ENCODE measurements at places on chromosomes 1 and 21.

- DNase-seq = no peak
These were observed 32.0 kb downstream of the PLXNA2 start for GRCh38 chr1:208211921-208212843.

GRCh38 chr1:21804536-21804935, 7.5 kb upstream of the LDLRAD2 start:
- DNase-seq = no peak

DNA sequence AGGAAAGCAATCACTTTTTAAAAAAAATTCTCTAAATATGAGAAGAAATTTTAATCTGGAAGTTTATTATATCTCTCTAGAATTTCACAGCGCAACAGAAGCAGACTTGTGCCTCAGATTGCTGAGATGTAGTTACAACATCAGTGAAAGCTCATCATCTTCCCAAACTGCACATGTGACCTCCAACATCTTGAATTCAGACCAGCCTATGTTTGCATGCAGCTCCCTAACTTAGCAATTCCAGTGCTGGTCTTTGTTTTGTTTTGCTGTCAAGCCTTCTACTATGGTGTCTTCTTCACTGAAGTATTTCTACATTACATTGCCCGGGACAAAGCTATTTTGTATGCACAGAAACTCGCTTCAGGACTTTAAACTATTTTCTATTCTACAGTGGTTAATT, 684.8 kb upstream of the PTBP2 start:
- no peak for DNase-seq

GRCh38 chr1:12769976-12770505, 3.5 kb upstream of the PRAMEF12 start:
- no peak for DNase-seq

- no peak for DNase-seq
These were observed 15.4 kb downstream of the KIF17 start for GRCh38 chr1:20702416-20702815.

DNA sequence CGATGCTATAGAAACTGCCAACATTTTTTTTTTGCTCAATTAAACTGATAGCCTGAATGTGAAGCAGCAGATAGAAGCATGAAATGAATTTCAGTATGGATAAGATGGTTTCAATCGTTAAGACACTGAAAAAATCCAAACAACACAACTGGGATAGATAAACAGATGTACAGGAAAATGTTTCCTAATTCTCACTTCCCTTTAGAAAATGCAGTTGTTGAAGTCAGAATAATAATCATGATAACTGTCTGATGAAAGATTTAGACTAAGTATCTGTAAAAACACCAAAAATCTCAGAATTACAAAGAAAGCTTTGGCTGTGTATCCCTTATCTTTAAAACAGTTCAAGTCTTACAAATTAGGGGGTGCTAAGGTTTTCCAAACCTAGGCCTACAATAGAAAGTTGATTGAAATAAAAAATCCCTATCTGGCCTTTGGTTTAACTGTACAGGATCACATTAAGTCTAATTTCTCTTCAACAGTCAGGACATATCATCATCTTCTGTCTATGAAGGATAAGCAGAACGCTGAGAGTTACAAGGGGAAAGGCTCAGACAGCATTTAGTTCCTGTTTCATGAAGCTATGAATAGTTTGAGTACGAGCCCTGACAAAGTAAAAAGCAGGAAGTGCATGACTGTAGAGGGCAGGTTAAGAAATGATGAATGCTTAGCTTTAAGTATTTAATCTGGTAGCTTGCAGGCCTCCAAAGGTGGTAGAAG, 203.2 kb downstream of the APP start:
- DNase-seq = no peak

DNA sequence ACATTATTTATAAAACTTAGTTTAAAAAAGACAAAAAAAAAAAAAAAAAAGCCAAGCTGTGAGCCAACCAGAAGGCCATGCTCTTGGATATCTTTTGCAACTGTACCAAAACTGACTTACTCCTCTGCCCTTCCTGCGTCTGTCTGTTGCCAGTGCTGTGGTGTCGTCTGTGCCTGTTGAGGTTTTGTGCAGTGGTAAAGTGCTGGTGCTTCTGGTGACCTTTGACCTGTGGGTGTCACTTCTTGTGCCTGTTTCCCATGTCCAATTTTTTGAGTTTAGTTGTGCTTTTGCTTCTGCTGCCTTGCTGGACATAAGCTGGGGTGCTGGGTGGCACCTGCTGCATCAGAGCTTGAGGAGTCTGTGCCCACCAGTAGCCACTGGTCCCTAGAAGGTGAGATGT, 41.4 kb downstream of the RNF187 start:
- DNase-seq = no peak

- DNase-seq = peak; percentile 28
These were observed 28.6 kb downstream of the LGR6 start for GRCh38 chr1:202221911-202222909.

DNA sequence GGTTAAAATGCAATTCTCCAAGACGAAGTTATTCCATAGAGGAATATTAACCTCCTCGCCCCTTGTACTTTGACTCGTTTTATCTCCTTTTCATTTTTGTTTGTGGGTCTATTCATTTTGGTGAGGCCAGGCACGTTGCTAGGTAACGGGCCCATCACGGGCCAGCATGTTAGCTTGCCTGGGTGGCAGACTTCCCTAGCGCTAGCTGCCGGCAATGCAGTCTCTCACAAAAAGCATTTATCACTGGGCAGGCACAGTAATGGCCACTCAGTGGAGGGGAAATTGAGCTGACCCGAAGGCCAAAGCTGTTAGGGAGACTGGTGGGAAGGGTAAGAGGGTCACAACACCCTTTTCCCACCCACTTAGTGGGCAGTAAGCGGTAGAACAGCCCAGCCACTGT, 234.4 kb upstream of the FOXD3 start:
- DNase-seq = peak; percentile 18

DNA sequence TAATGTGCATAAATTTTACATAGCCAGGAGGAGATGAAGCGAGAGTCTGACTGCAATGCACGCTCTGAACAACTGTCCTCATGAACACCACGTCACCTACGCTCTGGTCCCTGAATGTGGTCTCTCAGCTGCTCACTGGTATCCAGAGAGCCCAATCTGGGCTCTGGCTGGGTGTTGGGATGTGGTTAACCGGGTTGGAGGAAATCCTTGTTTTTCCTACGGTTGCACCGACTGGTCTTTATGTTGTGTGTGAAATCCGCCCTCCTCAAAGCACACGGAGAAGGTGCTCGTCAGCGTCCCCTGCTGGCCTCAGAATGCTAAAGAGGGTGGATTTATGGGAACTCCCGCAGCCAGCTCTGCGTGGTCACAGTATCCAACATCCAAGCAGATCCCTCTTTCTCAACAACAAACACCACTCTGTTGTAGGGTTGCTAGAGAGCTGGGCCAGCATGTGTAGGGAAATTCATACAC, 51.8 kb upstream of the FAM89A start:
- peak; percentile 40 for DNase-seq

GRCh38 chr1:26155370-26156284, 3.3 kb upstream of the FAM110D start:
- DNase-seq = no peak

DNA sequence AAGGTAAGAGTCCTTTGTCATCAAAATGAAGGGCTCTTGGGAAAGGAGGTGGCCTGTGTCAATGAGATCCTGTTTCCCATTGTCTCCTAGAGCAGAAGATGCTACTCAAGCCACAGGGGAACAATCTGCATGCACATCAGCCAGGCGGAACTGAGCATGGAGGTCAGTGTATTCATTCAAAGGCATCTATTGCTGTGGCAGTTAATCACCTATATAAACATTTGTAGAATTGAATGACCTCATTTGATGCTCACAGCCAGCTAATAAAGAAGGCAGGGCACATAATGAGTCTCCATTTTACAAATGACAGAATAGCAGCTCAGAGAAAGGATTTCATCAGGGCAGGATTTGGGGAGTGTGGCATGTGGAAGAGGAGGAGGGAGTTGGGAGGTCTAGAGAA, 5.7 kb upstream of the FYB2 start:
- no peak for DNase-seq

- DNase-seq = no peak
These were observed 8.2 kb upstream of the PLEKHA6 start for GRCh38 chr1:204367956-204368355.

DNA sequence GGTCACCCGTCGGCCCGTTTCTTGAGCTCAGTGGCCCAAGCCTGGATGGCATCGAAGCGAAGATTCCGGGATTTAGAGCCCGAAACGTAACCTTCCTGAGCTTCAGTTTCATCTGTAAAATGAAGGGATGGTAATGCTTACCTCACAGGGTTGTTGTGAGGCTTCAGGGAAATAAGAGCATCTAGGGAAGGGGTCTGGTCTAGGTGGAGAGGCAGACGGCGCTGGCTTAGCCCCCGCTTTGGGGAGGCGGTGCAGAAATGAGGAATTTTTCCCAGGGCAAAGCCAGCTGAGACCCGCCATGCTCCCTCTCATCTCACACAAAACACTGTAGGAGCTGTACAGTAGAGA, 717 bp upstream of the MYCL start:
- no peak for DNase-seq

- peak; percentile 28 for DNase-seq
These were observed 70.2 kb downstream of the FOXD2 start for GRCh38 chr1:47507881-47508701.

- no peak for DNase-seq
These were observed 3.4 kb upstream of the CHI3L1 start for GRCh38 chr1:203189951-203190352.

GRCh38 chr1:110682898-110683297, 8.2 kb upstream of the KCNA3 start:
- no peak for DNase-seq

- no peak for DNase-seq
These were observed 670 bp downstream of the ST3GAL3 start for GRCh38 chr1:43708002-43708410.

GRCh38 chr1:1325288-1326074, 879 bp downstream of the CPTP start:
- DNase-seq = no peak

- DNase-seq = no peak
These were observed 2.8 kb downstream of the ITPKB start for GRCh38 chr1:226736001-226736907.

GRCh38 chr1:67239738-67240137, 67.9 kb upstream of the IL12RB2 start:
- no peak for DNase-seq

DNA sequence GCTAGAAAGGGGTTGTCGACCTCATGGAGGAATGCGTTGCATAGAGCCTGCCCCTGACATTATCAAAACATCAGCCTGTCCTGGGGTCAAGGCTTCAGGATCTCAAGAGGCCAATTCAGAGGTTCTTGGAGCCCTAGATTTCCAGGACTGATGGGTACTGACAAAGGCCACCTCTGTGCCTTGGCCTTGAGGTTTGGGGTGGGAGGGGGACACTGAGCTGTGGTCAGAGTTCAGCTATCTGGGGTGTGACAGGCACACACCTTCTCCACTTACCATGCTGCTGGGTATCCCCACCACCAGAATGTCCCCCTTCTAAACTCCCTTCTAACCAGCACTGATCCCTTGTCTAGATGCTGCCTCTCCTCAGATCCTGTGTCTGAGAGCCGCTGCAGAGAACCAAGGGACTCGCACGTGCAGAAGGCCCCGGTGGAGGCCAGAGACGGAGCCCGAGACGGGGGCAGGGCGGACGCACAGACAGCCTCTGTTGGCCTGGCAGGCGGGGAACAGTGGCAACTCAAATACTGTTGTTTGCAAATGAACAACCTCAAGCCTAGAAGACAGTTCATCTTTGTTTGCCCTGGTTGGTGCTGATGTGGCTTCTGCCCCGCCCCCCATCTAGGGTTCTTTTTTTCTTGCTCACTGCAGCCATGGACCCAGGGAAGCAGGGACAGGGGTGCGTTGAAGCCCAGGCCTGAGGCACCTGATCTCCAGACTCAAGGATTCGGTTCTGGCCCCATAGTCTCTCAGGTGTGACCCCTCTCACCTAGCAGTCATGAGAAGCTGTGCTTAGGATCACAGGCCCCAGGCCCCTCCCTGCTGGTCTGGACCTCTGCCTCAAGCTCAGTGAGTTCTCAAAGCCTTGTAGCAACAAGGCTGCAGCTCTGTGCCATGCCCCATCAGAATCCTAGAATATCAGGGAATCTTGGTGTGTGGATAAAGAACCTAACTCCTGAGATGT, 28.1 kb upstream of the CSF1 start:
- DNase-seq = peak; percentile 87

GRCh38 chr1:31381394-31382294, 8.8 kb upstream of the FABP3 start:
- DNase-seq = no peak

Measured in HepG2 (cell line).